ENCODE measurements at places on chromosomes 1 and 21. TPM values are rescaled to one million over a fixed set of nuclear protein-coding genes. Genes with fewer than 3 reads are reported as not detected.

- H3K27ac ChIP-seq: no peak overlapping the region
- no peaks in the 10 kb centered on the region for H3K36me3 ChIP-seq
- no peaks in the 10 kb centered on the region for H3K27me3 ChIP-seq
- H3K4me1 ChIP-seq: peaks cover 3% of the 10 kb centered on the region
- no peak overlapping the region for H3K4me3 ChIP-seq
Measured at GRCh38 chr1:56904663-56905397, 50.2 kb downstream of the C8A start.

Gene SPRR3
- not detected for total RNA-seq

DNA sequence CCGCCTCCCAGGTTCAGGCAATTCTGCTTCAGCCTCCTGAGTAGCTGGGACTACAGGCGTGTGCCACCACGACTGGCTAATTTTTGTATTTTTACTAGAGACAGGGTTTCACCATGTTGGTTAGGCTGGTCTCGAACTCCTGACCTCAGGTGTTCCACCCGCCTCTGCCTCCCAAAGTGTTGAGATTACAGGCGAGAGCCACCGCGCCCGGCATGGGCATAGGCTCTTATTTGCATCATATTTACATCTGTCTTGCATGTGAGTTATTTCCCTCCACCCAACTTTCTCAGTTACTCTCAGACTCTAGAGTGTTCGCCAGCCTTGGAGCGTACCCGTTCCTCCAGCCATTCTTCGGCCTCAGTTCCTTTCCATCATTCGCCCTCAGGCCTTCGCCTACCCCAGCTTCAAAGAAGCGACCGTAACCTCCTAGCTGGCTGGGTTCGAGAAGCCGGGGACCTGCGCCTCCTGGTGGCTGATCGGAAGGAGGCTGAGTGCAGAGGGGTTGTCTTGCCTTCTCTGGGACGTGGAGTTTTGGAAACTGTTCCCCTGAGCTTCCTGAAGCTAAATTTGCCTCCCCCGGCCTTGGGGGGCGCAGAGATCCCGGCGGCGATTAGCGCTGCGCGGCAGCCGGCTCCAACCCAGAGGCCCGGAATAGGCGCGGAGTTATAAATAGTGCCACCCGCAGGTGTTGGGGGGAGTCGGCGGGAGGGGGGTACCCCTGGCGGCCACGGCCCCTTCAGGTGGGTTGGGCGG is 3.6 kb upstream of the ZBTB7B start:
- H3K27me3 ChIP-seq: no peaks in the 10 kb centered on the region
- H3K4me1 ChIP-seq: peaks cover 15% of the 10 kb centered on the region
- H3K27ac ChIP-seq: no peak overlapping the region
- DNase-seq: peak; percentile 59

GRCh38 chr1:41612953-41613352 is 128.5 kb upstream of the EDN2 start:
- no peak for DNase-seq
- no peaks in the 10 kb centered on the region for H3K36me3 ChIP-seq
- H3K27me3 ChIP-seq: no peaks in the 10 kb centered on the region
- H3K4me3 ChIP-seq: no peak overlapping the region
- H3K27ac ChIP-seq: no peak overlapping the region

DNA sequence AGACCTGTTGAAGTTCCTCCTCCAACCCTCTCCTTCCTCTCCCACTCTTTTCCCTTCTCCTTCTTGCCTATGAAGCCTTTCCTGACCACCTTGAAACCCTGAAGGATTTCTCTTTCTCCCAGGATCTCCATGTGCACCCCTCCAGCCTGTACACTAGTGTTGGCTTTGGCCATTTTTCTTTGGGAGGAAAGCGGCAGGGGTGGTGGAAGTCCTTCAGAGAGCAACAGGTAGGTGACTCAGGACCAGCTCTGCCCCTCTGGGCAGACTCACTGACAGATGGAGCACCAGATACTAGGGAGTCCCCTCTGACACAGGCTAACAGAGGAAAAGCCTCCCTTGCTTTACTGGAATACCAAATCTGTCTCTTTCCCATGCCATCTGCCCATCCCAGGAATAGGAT is 4.6 kb downstream of the SLC26A9 start:
- H3K36me3 ChIP-seq: no peaks in the 10 kb centered on the region
- DNase-seq: no peak
- H3K4me1 ChIP-seq: peaks cover 3% of the 10 kb centered on the region
- no peak overlapping the region for H3K4me3 ChIP-seq
- peaks cover 18% of the 10 kb centered on the region for H3K27me3 ChIP-seq

DNA sequence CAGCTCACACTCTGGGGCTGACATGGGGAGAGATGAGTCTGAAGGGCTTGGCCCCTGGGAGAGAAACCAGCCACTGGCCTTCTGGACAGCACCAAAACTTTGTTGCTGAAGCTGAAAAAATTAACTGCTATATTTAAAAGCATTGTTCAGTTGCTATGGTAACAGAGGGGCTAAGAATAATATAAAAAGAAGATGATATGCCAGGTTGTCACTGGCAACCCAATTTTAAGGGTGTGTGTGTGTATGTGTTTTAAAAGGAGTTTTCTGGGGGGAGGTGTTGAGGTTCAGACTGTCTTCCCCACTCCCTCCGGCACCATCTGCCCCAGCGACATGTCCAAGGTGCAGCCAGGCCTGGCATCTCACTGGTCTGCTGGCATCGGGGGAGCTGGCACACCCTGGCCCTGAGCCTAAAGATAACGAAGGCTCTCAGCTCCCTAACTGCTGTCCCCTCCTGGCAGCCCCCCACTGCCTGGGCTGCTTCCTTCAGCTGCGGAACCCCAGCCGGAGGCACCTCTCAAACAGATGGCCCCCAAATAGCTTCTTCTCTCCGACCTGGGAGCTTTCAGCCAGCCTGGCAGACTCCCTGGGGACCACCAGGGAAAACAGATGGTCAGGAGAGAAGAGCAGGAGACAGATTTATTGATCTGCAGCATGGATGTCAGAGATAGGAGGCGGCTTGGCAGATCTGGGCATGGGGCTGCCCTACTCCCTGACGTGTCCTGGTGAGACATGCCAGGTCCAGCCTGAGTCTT is 203.9 kb downstream of the HIVEP3 start:
- H3K36me3 ChIP-seq: no peaks in the 10 kb centered on the region
- H3K27me3 ChIP-seq: no peaks in the 10 kb centered on the region
- no peak for DNase-seq

DNA sequence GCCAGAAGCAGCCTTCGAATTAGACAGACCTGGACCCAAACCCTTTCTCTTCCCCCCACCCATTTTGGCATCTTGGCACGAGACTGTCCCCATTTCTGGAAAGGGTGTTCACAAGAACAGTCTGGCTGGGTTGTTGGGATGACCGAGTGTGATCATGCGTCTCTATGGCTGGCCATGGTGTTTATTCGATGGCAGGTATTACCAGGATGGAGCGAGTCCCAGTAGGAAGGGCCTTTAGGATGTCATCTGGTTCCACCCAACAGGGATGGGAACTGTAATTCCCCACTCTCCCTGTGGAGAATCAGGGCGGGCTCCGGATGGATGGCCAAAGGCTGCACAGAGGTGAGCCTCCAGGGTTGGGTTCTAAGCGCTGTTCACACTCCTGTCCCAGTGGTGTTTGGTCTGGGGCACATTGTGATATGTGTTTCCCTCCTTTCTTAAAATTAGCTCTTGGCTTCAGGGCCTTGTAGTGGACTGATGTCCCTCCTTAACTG is 33.4 kb upstream of the ATP5PO start:
- peak overlapping the region; percentile 67 for H3K27ac ChIP-seq
- H3K36me3 ChIP-seq: no peaks in the 10 kb centered on the region
- DNase-seq: no peak
- peaks cover 12% of the 10 kb centered on the region for H3K4me1 ChIP-seq

DNA sequence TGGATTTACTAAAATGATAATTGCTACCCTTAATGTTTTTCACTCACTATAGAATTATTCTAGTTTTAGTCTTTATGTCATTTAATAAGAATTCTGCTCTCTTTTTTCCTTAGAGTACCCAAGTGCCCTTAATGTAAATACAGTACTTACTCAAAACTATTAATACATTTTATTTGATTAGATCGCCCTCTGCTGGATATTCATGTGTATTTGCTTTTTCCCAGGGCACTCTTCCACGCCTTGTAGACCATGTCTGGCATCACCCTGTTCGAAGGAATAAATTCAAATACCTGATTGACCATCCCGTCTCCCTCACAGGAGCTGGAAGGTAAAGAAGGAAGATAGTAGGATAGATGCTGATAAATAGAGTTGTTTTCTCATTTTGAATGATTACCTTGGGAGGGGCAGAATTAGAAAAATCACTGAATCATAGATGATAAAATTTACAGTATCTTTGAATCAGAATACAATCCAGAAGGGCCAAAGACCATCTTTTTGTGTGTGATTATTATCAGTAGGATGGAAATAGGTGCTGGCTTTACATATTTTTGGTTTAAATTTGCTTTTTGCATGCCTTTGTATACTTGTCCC is 4.1 kb downstream of the AXDND1 start:
- DNase-seq: peak; percentile 86
- H3K36me3 ChIP-seq: no peaks in the 10 kb centered on the region
- H3K27ac ChIP-seq: no peak overlapping the region
- no peaks in the 10 kb centered on the region for H3K4me1 ChIP-seq
- H3K27me3 ChIP-seq: no peaks in the 10 kb centered on the region
- H3K4me3 ChIP-seq: no peak overlapping the region

Gene PLCH2
- 0.17 TPM for total RNA-seq

DNA sequence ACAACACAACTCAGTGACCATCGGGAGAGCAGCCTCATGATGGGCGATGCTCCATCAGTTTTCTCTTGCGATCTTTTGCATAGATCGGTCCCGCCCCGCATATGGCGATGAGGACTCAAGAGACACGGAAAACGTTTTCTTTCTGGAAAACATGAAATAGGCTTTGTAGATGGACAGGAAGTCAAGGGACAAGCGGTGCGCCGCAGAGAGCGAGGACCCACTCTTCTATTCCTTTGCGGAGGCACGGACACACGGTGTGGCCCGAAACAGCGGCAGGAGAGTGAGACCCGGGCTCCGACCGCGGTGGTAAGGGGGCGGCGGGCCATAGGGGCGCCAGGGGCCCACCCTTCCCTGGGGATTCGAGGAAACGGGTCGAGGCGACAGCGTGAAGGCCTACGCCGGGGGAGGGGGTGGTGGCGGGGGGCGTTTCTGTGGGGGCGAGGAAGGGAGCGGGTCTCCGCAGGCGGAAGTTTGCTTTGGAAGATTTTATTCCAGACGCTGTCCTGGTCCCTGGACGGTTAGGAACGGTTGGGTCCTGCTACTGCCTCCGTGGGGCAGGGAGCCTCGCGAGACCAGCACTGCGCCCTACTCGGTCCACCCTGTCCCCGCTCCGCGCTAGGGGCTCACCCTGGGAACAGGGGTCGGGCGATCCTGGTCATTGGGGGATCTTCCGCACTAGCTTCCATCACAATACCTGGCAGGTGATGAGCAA is 796 bp upstream of the TDRKH start:
- DNase-seq: no peak
- H3K36me3 ChIP-seq: no peaks in the 10 kb centered on the region
- H3K27me3 ChIP-seq: peaks cover under 1% of the 10 kb centered on the region

DNA sequence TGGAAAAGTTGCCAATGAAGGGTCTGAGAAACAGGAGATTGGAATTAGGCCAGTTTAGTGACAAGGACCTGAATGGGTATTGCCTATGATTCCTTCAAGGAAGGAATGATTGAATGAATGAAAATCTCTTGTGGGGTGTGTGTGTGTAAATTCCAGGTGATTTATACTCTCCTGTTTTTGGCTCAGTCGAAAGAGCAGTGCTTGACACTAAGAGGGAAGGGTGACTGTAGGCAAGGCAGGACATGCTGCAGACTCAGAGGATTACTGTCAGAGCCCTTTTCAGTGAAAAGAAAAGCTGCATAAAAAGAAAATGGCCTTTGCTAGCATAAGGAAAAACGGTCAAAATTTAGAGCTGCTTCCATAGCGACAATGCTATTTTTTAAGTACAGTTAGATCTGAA is 30.1 kb downstream of the C1orf21 start:
- no peak for DNase-seq
- no peak overlapping the region for H3K4me3 ChIP-seq
- H3K4me1 ChIP-seq: peaks cover 4% of the 10 kb centered on the region
- H3K27ac ChIP-seq: no peak overlapping the region

Gene GJB3
- total RNA-seq: not detected

Gene OR10Z1
- total RNA-seq: under 0.01 TPM

DNA sequence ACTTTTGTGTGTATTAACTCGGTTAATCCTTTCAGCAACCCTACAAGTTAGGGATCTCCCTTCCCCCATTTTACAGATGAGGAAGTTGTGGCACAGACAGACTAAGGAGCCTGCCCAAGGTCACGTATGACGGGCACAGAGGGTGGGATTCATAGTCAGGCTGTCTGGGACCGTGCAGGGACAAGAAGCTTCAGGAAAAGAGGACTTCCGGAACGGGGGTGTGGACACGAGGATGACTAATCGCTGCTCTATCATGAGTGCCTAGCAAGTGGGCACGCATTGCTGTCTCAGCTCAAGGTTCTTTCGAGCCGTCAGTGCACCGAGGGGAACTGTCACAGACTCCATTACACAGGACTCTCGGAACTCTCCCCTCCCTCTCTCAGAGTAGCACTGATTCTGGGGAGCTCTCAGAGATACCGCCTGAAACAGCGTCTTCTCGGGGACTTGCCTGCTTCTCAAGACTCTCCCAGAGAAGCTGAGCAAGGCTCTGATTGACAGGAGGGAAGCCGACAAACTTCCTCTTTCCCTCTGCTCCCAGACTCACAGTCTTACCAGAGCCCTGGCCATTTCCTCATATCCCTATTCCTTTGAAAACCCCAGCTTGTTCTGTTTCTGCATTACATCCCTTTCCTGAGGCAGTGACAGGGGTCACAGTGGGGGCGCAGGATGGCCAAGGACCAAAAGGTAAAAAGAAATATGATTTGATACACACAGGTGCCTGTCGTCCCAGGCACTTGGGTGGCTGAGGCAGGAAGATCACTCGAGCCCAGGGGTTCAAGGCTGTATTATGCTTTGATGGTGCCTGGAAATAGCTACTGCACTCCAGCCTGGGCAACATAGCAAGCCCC is 14.4 kb downstream of the FHAD1 start:
- H3K27ac ChIP-seq: no peak overlapping the region
- DNase-seq: no peak
- H3K36me3 ChIP-seq: no peaks in the 10 kb centered on the region
- peaks cover 9% of the 10 kb centered on the region for H3K4me1 ChIP-seq
- H3K4me3 ChIP-seq: no peak overlapping the region

Gene C1orf53
- total RNA-seq: 3.0 TPM
